ENCODE measurements at places on chromosomes 7 and 10.

DNA sequence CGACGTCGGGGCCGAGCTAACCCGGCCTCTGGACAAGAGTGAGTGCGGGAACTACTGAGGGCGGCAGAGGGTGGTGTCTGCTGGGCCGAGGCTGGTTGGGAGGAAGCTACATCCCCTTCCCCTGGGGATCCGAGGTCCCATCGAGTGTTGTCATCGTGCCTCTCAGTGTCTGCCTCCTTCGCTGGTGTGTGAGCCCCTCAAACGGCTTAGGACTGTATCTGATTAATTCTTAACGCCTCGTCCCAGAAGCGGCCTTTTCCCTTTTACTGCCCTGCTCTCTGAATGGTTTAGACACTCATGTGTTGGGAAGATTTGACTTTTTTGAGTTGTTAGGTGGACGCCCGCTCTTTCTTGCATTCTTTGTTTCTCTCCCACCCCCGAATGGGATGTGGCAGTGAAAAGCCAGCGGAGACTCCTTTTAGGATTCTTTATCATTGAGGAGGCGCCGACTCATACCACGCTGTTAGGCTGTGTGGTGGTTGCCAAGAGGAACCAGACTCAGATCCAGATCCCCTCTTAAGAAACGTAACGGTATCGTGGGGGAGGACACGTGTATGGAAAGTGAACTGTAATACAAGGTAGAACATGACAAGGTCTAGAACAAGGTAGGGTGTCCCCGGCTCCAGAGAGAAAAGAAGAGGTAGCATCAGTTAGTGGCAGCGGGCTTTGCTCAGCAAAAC is 631 bp downstream of the SUPV3L1 start:
- DNase-seq, result no peak

DNA sequence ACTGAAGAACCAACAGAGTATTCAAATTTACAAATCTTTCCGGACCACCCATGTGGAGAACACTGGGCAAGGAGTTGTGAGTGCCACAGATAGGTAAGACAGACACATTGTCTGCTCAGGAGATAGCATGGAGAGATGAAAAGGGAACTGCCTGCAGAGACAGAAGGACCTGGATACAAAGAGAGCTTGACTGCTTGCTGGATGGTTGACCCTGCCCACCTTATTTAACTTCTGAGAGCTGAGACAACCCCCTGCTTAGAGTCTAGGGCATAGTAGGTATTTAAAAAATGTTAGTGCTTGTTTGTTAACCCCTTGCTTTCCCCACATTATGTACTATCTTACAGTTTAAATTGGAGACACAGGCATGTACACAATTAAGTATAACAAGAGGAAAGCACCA is 314.1 kb downstream of the THSD7A start:
- DNase-seq, result no peak

- DNase-seq, result no peak
Observed at GRCh38 chr7:55308186-55308929, 56.8 kb upstream of the LANCL2 start.

DNA sequence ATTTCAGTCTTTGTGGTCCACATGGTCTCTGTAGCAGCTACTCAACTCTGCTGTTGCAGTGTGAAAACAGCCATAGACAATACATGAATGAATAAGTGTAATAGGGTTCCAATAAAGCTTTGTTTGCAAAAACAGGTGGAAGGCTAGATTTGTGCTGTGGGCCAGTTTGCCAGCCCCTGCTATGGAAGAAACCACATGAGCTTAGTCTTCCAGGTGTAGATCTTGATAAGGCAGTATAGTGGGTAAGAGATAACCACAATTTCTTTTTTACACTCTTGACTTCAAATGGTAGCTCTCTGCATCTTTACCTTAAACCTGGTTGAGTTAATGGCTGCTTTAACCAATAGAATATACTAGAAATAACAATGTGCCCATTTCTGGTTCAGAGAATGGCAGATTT is 135.0 kb upstream of the PALS2 start:
- no peak for DNase-seq

- DNase-seq, result no peak
Observed at GRCh38 chr7:123352973-123353372, 153.2 kb upstream of the SLC13A1 start.

DNA sequence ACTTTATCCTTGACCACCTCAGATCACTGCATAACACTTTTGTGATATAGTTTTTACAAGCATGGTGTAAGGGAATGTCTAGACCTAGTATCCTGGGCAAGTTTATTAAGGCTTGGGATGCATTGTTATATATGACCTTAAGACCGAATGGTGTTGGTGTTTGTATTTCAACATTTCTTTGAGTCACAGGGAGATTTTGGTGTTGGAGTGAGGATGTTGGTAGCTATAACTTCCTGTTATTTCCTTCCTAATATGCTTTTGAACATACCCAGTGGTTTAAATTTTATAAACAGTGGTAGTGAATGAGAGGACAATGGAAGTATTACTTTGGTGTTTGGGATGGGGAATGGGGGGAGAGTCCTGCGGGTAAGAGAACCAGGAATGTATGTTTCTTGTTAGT is 2.6 kb downstream of the EXOC4 start:
- no peak for DNase-seq

DNA sequence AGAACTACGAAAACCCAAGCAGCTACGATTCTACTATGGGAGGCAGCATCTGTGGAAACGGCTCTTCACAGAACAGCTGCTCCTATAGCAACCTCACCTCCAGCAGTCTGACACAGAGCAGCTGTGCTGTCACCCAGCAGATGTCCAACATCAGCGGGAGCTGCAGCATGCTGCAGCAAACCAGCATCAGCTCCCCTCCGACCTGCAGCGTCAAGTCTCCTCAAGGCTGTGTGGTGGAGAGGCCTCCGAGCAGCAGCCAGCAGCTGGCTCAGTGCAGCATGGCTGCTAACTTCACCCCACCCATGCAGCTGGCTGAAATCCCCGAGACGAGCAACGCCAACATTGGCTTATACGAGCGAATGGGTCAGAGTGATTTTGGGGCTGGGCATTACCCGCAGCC is 81.6 kb upstream of the SAMD8 start:
- no peak for DNase-seq

GRCh38 chr10:90372451-90372850 is 485.4 kb downstream of the HTR7 start:
- DNase-seq, result no peak

DNA sequence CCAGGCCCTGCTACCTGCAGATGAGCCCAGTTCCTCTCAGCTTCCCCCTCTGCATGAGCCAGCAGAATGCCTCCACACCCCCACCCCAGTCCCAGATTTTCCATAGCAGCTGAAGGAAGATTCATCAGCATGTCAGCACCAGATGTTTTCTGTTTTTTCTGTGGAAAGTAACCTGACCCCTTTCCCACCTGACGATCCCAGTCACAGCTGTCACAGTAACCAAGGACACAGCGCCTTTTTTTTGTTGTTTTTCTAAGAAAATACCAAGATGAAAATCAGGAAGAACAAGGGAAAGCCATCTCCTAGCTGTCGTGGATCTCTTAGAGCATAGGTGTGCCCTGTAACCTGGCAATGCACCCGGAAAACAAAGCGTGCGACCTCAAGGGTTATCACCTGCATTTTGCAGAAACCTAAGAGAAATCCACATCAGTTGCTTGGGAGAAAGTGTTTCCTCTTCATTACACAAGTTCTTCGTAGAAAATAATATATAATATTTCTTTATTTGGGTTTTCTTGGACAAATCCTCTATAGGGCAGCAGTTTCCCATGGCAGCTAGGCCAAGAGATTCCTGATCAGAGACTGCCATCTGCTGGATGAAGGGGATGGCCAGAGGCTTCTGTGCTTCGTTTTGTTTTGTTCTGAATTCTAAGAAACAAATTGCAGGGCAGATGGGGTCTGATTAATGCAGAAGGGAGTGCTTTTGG is 401.9 kb downstream of the TNS3 start:
- peak; percentile 47 for DNase-seq

- no peak for DNase-seq
Observed at GRCh38 chr10:70595566-70596016, 7.0 kb downstream of the PRF1 start.

DNA sequence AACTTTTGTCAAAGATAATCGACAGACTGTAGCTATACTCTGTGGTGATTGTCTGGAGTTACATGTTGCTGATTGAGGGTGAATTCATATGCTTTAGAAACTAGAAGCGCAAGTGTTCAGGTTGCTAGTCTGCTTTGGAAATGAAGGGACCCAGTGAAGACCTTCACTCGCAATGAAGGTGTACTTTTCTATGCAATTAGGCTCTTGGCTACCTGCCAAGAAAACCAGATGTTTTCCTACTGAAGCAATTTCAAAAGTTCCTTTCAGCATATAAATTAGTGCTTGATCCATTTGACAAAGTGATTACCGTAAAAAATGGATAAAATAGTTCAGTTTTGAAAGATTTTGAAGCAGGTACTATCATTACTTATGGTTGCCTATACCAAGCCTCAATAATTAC is 10.0 kb upstream of the STK31 start:
- DNase-seq, result no peak

GRCh38 chr10:99007457-99007856 is 228.2 kb downstream of the HPSE2 start:
- no peak for DNase-seq

- peak; percentile 83 for DNase-seq
Observed at GRCh38 chr7:75611557-75612178, 119.5 kb downstream of the SPDYE5 start.

DNA sequence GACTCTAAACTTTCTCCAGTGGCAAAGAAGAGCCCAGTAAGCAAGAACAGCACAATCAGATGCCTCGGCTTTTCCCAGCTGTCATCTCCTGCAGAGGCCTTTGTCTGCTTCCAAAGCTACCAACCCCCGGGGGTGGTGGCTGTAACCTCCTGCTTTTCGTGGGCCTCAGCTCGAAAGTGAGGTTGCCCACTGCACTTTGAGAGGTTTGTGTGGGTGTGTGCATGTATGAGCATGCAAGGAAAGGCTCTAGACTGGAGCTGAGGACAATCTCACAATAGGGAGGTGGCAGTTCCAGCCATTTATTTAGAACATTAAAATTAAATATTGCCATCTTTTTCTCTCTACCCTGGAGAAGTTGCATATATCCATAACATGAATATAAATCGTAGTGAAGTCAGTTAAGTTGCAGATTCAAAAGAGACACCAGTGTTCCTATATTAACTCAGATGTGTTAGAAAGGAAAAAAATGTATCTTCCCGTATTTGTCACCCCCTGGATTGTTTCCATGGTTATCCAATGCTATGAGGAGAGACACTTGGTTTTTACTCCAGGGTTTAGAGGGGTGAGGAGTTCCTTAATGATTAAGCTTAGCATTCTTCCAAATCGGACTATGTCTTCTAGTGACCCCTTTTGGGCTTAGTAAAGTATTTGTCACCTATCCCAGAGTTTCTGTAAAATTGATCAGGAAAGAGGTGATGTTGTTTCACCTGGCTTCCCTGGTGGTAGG is 781.1 kb downstream of the INHBA start:
- DNase-seq, result no peak

GRCh38 chr7:141649865-141650634 is 51.9 kb downstream of the DENND11 start:
- DNase-seq, result peak; percentile 36

DNA sequence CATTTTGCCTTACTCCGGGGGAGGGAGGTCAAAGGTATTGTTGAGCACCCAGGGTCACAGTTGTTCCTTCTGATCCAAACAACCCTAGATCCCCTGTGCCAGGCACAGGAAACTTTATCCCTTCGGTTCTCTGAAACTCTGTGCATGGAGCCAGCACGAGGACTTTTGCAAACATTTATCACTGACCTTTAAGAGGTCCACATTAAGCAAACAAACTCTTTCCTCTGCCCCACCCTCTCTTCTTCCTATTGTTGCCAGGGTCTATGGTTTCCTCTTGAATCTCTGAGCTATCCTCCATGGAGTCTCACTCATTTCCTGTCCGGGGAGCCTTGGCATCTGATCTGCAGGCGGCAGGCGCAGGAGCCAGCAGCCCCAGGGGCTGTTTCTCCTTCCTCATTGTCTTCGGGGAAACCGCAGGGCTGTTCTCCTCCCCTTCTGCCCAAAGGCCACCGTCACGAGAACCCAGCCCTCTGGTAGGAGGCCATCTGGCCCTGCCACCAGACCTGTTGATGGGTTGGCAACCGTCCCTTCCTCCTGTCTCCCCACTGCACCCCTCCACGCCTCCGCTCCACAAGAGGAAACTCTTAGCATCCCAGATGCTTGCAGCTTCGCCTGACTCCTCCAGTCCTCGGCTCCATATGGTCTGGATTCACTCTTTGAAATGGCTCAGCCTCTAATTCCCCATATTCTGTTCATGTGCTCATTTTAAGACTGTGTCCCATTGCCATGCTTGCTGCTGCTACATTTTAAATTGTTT is 327.3 kb upstream of the NRP1 start:
- DNase-seq, result peak; percentile 14

GRCh38 chr10:96082748-96083147 is 39.4 kb downstream of the CCNJ start:
- no peak for DNase-seq

DNA sequence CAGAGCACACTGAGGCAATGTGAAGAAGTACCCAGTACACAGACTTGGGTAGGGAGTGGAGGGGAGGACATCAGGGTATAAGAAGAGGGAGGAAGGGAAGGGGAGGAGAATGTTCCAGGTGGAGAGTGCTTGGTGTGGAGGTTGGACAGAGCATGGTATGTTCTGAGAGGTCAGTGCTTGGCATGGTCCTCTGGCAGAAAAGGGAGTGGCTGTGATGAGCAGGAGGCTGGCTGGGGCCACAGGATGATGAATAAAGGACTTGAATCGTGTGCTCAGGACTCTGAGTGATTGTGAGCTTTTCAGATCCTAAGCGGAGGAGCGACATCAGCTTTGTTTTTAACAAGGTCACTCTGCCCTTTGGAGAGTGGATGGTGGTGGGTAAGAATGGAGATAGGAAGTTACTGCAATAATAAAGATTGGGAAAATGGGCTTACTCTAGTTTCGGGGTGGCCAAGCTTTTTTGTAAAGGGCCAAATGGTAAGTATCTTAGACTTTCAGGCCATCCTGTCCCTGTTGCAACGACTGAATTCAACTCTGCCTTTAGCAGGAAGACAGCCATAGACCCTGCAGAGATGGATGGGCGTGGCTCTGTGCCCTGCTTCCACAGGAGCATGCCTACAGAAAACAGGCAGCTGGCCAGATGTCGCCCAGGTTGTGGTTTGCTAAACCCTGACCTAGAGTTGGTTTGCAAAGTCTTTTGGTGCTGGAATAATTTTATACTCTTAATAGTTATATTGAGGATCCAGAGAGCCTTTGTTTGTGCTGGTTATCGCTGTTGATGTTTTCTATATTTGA is 8.4 kb downstream of the PPP2R2D start:
- no peak for DNase-seq

- no peak for DNase-seq
Observed at GRCh38 chr7:33806298-33807154, 98.8 kb upstream of the BMPER start.

GRCh38 chr10:50552771-50553535 is 70.8 kb downstream of the SGMS1 start:
- DNase-seq, result no peak

GRCh38 chr10:81182296-81182695 is 644.6 kb downstream of the SH2D4B start:
- DNase-seq, result no peak

GRCh38 chr10:69835875-69836730 is 34.4 kb downstream of the COL13A1 start:
- DNase-seq, result no peak

DNA sequence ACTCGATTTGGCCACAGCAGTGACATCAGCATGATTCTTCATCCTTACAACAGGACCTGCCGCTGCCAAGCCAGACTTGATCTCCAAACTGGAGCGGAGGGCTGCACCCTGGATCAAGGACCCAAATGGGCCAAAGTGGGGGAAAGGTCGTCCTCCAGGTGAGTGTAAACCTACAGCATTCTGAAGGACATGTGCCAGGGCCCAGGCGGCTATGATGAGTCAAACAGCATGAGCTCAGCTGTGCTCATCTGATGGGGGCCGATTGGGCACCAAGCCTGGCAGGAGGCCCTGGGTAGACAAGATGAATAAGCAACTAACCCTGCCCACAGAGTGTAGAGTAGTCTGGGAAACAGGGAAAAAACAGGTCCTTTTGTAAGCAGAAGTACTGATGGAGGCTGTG is 14.4 kb upstream of the ATP6V0E2 start:
- DNase-seq, result no peak

Data from frontal cortex (tissue), 4 donors.